ENCODE measurements at places on chromosomes 13 and 19.
A peak's percentile ranks its signal among the peaks of the same experiment; 100 is the strongest.

DNA sequence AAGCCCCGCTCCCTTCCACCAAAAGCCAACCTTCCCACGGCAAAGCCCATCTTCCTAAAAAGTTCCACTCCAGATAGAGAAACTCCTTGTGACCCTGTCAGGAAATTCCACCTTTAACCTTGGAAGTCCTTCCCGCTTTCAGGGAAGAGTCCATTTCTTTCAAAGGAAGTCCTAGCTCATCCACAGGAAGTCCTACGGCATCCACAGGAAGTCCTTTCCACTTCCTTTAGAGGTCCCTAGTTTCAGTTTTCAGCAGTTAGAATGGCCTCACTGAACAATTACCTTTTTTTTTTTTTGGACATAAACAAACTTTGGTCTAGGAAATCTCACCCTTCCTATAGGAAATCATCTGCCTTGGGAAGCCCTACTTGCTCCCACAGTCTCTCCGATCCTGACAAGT is 31.7 kb downstream of the TRPM4 start:
- no peak for DNase-seq

GRCh38 chr13:80441968-80442367 is 101.0 kb upstream of the SPRY2 start:
- DNase-seq: no peak

DNA sequence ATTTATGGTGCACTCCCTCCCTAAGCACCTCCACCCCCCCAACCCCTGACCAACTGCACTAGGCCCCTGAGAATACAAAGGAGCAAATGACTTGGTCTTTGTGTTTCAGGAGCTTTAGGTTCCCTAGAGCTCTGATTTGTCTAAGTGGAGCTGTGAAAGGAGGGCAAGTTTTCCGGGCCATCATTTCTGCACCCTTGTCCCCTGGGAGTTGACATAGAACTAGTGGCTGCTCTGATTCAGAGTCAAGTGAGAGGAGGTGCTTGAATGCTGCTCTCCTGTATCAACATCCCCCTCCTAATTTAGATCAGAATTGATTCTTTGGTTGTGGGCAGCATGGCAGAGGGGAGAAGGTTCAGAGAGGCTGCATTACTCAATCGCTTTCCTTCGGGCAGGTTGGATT is 391.6 kb downstream of the KCNRG start:
- DNase-seq: no peak

GRCh38 chr13:75762076-75762937 is 126.2 kb downstream of the LMO7 start:
- no peak for DNase-seq

- DNase-seq: peak; percentile 42
Measured at GRCh38 chr13:40163066-40164000, 503.1 kb downstream of the FOXO1 start.

DNA sequence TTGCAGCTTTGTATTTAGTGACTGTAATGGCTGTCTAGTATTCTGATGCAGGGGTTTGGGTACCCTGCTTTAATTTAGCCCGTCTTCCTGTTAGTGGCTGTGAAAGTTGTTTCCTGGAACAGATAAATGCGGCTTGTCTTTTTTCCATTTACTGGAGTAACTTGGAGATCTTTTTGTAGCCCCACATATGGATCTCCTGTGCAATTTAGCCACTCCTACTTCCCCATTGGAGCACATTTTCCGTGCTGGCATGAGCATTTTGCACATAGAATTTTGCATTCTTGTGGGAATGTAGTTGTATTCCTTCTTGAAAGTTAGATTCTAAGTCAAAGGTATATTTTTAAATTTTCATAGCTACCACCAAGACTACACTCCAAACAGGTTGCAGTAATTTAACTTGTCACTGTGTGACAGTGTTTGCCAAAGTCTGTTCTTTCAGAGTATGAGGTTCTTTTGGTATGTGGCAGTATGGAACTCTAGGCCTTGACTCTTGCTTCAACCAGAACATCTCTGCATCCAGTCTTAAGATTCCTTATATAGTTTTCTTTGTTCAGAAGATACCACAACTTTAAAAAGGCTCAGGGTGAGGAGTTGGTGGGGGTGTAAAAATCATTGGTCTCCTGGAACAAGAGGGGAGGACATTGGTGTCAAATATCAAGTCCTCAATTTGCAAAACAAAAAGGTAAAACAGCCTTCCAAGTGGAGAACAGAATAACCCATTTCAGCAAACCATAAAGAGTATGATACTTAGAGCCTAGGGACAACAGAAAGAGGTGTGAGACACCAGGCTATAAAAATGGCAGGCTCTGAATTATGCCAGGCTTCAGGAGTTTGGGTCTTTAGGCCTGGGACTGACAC is 21.1 kb upstream of the CCDC97 start:
- DNase-seq: no peak
